ENCODE measurements at places on chromosomes 6 and 20. TPM values are rescaled to one million over a fixed set of nuclear protein-coding genes. Genes with fewer than 3 reads are reported as not detected.

- no peak for DNase-seq
These were observed 29.5 kb downstream of the TRMT11 start for GRCh38 chr6:126015863-126016262.

GRCh38 chr20:58618351-58619076, 32.6 kb upstream of the STX16 start:
- no peak for DNase-seq

DNA sequence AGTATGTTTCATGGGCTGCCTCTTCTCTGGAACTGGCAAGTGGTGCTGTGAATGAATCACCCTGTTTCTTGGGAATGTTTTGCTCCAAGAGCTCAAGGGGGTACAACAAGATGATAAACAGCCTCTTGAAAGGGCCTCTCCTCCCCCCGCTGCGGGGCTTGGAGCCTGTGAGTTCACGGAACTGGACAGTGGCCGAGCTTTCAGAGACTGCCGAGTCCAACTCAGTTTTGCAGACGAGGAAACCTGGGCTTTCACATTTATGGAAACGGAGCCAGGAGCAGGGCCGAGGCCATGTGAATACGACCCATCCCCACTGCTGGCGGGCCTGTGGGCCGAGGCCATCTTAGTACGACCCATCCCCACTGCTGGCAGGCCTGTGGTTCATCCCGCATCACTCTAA, 18.2 kb upstream of the SRC start:
- peak; percentile 98 for DNase-seq

DNA sequence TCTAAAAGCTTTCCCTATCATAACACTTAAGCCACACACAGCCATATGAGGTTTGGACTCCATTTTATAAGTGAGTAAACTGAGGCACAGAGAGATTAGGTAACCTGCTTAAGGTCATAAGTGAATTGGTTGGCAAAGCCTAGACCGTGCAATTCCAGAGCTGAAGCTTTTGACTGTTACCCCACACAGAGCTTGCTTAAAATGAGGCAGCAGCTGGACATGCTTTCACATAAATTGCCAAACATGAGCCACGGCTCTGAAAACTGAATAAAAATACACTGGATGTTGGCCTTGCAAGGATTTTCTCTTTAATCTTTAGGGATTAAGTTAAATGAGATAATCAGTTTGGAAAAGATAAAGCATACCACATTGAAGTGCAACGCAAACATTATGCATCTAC, 2.5 kb downstream of the RIPOR2 start:
- DNase-seq: no peak

- DNase-seq: no peak
These were observed 516.7 kb downstream of the C6orf118 start for GRCh38 chr6:164792666-164793065.

PRKN gene
- 10.7 TPM for total RNA-seq

TMEM30A gene
- 90.0 TPM for total RNA-seq

ECT2L gene
- not detected for total RNA-seq

DNA sequence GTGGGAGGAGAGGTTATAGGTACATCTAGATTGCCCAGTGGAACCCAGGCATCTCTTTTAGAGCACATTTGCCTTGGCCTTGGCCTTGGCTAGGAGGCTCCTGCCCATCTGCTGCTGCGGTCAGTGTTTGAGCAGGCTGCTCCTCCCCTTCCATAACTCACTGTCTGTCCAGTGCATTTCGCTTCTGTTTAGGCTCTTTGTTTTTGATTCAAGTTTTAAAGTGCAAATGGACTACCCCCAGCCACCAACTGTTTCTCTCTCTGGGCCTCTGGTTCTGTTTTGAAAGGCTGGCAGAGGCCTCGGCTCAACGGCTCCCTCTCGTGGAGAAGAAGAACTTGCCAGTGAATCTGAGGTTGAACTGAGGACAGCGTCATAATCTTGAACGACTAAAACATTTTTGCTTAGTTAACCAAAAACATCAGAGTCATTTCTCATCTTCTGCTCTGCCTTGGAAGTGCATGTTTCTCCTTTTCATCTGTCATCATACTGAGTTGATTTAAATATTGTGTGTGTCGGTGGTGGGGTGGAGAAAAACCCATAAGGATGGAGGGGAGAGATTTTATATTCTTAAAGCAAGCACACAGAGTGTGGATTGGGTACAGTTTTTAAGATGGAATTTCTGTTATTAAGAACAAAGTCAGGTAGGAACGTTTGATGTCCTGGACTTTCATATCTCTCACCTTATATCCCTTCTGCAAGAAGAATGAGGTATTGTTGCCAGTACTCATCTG, 171.4 kb downstream of the DTNBP1 start:
- DNase-seq: peak; percentile 90

DNA sequence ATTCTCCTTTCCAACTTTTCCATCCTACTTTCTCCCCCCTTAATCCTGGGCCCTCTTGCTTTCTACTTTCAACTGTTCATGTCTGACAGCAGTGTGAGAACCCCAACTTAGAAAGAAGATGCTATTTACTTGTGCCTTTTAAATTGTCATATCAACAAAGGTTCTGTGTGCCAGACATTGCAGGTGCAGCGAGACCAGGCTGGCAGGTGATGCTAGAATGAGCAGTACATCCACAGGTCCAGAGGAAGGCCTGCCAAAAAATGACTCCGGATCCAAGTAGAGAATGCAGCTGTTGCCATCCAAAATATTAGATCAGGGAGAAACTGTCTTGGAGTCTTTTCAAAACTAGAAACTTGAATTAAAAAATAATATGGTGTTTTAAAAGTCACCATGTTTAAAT, 510.5 kb downstream of the LMBRD1 start:
- DNase-seq: no peak

DNA sequence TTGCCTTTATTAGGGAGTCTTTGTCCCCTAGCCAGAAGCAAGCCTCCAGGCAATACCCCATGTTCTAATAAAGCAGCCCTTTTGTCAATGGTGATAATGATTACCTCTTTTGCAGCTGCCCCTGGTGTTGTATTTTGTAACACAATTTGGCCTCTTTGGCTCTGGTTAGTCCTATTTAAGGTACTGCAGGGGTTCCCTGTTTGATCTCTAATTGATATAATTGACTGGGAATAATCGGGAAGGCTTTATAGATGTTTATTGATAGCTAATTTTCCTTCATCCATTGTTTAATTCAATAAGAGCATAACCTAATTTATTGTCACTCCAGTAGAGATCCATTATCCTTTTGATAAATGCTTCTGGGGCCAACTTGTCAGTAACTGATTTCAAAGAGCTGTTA, 537.2 kb downstream of the PKHD1 start:
- no peak for DNase-seq

DNA sequence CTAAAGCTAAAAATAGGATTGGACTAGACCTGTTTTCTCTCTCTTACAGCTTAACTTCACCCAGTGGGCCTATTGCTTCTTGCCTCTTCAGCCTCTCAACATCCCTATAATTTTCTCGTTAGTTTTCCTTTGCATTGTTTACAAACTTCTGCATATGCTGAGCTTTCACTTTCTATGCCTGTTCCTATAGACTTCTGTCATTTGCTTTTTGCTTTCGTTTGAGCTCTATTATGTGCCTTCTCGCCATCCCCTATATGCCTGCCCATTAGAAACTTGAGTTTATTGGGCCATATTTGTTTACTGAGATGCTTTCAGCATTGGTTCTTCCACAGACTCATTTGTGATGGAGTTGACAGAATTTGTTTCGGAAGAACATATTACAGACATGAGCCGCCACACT, 40.9 kb downstream of the NCOA7 start:
- DNase-seq: no peak

- DNase-seq: no peak
These were observed 79.1 kb downstream of the LYRM2 start for GRCh38 chr6:89559487-89559886.

DNA sequence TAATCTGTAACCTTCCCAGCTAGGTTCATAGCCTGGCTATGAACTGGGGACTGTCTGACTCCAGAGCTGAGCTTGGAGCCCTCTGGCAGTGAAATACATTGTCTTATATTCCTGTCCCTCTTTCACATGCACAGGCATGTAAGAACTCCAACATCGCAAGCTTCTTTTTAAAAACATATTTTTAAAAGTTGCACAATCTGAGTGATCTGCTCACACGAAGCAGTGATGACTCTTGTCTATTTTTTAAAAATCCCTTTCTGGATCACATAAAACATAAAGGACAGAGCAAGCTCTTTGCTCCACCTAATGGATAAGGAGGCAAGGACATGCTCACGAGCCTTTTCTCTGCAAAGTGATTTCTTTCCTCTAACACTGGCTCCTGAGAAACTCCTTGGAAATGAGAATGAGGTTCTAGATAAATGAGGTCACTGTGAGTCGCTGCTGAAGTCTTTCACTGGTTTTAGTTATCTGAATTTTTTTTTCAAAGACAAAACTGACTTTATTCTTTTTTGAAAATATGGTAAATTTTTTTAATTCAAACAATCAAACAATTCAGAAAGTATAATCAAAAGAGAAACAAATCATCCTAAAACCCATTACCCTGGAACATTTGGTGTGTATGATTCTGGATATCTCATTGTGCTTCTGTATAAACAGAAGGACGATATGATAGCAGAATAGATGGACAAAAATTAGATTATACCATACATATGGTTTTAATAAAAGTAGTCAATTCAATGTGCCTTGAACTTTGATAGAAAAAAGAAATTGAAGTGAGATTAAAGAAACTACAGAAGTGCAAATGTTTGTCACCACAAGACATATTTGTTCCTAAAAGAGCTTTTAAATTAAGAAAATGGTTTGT, 30.8 kb downstream of the IL20RA start:
- DNase-seq: no peak

MRAP2 gene
- 0.55 TPM for total RNA-seq

FAM209B gene
- not detected for total RNA-seq

SGK2 gene
- total RNA-seq: 0.66 TPM

- peak; percentile 68 for DNase-seq
These were observed 510 bp downstream of the NDRG3 start for GRCh38 chr20:36745234-36745926.

- DNase-seq: no peak
These were observed 585 bp upstream of the DSE start for GRCh38 chr6:116369964-116370759.

EYA4 gene
- 0.81 TPM for total RNA-seq

GRCh38 chr6:75171986-75172385, 33.9 kb downstream of the COL12A1 start:
- no peak for DNase-seq

GRCh38 chr6:139446138-139446715, 71.8 kb upstream of the CITED2 start:
- no peak for DNase-seq

GRCh38 chr6:129120856-129121638, 238.1 kb downstream of the LAMA2 start:
- DNase-seq: no peak

- DNase-seq: no peak
These were observed 371.7 kb upstream of the RUNX2 start for GRCh38 chr6:44956396-44956795.

DNA sequence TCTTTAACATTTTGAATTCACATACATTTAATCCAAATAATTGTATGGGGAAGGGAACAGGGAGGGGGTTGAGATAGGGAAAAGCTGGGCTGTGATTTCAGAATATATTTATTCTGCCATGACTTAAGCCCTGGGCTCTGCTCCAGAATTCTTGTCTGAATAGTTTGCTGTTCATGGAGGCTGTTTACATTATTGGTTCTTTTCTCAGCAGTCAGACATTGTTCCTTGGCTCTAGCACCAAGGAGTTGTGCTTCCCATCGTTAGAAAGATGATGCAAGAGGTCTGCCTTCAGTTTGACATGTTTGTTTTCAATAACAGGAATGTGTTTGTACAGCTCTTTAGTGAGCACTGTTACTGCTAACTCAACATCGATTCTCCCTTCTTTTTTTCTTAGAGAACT, 198.8 kb upstream of the CDYL start:
- DNase-seq: no peak

FHL5 gene
- total RNA-seq: 5.7 TPM

GRCh38 chr20:25278636-25279361, 30.9 kb downstream of the PYGB start:
- peak; percentile 62 for DNase-seq

GRCh38 chr6:84280030-84280429, 52.6 kb upstream of the CEP162 start:
- DNase-seq: no peak

PARD6B gene
- total RNA-seq: 0.95 TPM

TBX18 gene
- total RNA-seq: 2.5 TPM

NPBWR2 gene
- not detected for total RNA-seq

DNA sequence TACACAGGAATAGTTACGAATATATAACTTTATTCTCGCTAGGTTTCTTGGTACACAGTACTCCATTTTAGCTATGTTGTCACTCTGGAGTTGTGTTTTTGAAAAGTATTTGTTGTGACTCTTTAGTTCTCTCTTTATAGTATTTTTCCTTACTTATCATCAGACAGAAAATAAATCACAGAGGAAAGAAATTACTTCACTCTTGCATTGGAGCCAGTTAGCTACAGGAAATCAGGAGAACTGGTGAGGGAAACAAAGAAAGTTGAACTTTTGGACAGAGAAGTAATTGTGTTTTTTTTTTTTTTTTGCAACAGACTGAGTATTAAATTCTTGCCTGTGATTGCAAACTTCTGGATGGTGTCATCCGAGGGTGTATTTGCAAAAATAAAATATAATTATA, 33.9 kb downstream of the DSE start:
- no peak for DNase-seq

DNA sequence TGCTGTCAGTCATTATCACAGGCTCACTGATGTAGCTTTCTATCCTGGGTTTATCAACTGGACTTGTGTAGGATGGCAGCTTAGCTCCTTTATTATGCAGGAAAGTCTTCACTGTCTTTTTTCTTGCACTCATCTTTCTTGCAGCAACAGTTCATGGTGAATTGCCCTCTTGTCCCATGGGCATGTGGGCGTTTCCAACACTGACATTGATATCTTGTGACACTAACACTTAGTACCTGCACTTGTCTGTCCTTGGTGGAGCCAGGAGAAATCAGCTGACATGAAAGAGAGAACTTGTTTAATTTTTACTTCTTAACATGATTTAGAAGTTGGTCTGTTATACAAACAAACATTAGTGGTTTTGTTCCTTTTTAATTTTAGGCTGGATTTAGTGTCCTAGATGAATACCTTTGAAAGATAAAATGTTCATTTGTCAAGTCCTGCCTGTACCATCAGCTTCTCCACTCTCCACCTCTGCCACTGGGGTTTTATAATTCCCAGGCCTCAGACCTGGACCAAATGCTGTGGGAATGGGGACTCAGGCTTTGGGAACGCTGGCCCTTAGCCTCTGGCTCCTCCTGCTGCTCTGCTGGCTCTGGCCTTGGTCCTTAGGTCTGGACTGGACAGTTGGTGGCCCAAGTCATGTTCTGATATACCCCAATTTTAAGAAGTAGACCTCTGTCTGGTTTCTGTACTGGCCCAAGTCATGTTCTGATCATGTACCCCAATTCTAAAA, 161.0 kb upstream of the LAMP5 start:
- no peak for DNase-seq

COL19A1 gene
- total RNA-seq: 0.54 TPM

- DNase-seq: no peak
These were observed 4.4 kb downstream of the SMLR1 start for GRCh38 chr6:130831607-130832006.
